ENCODE measurements at places on chromosomes 6 and 20.

- no peak for DNase-seq
These were observed 468 bp upstream of the CMTR1 start for GRCh38 chr6:37432590-37432915.

DNA sequence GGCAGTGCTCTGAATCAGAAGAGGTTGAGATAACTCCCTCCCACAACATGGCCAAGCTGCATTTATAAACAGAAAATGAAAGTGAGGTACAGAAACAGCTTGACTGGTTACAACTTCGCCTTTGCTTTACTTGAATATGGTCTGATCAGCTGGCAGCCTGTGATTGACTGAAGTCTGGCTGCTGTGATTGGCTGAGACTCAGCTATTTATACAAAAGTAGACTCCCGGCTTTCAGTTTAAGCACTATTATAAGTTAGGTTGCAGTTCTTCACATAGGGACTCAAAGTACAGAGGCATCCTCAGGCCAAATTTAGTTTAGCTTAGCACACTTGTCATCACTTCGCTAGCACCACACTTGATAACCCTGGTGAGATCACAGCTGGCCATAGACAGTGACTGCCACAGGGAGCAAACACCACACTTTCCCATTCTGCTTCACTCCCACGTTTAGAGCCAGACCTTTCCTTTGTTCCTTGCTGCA is 362.6 kb downstream of the EPM2A start:
- no peak for DNase-seq

DNA sequence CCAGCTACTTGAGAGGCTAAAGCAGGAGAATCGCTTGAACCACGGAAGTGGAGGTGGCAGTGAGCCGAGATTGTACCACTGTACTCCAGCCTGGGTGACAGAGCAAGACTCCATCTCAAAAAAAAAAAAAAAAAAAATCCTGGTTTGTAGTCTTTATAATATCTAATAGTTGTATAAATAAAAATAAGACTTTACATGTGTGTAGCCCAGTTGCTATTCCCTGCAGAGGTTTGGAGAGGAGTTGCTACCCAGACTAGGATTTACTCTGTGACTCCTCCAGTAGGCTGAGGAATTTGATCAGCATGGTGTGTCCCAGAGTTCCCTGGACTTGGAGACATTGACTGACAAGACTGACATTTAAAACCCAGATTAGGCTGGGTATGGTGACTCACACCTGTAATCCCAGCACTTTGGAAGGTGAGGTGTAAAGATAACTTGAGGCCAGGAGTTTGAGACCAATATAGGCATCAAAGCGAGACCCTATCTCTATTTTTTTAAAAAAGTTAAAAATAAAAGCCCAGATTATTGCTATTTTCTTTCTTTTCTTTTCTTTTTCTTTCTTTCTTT is 10.2 kb downstream of the CHMP4B start:
- DNase-seq, result no peak

- no peak for DNase-seq
These were observed 7.9 kb downstream of the SNX9 start for GRCh38 chr6:157831018-157831369.

DNA sequence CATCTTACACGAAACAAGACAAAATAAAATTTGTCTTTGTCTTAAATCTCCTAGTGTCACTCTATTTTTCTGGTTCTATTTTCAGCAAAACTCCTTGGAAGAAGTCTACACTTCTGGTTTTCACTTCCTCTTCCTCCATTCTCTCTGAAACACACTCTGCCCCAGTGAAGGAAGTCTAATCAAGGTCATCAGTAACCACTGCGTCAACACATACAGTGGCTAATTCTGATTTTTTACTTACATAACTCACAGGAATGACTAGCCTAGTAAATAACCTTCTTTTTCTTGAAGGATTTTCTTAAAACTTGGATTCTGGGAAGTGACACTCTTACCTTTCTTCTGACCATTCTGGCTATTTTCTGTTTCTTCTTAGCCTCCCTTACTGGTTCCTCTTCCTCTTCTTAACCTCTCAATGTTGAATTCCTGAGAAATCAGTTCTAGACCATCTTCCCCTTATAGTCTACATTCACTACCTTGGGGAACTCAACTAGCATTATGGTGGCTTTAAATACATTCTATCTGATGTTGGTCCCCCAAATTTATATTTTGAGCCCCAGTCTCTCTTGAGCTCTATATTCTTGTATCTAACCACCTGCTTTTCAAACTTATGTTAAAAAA is 37.5 kb downstream of the AIG1 start:
- DNase-seq, result no peak

DNA sequence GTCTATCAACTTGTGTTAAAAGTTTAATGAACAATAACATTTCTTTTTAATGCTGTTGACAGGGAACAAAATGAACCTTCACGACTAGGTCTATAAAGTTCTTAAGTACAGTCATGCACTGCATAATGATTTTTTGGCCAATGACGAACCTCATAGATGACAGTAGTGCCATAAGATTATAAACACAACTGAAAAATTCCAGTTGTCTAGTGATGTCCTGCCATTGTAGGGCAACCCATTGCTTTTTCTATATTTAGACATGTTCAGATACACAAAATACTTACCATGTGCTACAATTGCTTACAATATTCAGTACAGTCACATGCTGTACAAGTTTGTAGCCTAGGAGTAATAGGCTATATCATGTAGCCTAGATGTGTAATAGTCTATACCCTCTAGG is 93.6 kb downstream of the SYNE1 start:
- DNase-seq, result no peak

- no peak for DNase-seq
These were observed 53.5 kb upstream of the CEP85L start for GRCh38 chr6:118704915-118705314.

DNA sequence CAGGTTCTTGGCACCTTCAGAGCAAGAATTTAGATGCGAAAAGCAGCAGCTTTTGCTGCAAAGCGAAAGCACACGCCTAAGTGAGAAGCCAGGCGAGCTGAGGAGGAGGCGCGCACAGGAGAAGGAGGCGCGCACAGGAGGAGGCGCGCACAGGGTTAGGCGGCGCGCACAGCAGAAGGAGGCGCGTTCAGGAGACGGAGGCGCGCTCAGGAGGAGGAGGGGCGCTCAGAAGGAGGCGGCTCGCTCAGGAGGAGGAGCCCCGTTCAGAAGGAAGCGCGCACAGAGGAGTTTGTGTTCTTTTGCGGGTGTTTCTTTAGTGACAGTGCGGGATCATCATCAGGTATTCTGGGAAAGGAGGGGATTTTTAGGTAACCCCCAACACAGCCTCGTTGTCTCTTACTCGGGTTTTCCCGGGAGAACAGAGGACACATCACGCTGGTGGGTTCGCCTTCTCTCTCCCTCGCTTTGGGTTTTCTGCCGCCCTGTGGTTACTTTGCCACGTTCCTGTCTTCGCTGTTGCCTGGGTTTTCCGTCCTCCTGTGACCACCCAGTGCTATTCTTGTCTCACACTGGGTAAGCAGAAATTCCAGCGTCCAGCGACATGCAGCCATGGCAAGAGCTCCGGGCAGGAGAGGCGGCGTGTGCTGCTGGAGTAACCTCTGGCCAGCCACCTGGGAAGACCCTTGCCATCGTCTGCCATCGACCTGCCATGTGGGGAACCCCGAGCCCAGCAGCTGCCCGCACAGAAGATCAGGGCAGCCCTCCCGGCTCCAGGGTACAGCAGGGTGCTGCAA is 47.0 kb downstream of the WDR27 start:
- no peak for DNase-seq

DNA sequence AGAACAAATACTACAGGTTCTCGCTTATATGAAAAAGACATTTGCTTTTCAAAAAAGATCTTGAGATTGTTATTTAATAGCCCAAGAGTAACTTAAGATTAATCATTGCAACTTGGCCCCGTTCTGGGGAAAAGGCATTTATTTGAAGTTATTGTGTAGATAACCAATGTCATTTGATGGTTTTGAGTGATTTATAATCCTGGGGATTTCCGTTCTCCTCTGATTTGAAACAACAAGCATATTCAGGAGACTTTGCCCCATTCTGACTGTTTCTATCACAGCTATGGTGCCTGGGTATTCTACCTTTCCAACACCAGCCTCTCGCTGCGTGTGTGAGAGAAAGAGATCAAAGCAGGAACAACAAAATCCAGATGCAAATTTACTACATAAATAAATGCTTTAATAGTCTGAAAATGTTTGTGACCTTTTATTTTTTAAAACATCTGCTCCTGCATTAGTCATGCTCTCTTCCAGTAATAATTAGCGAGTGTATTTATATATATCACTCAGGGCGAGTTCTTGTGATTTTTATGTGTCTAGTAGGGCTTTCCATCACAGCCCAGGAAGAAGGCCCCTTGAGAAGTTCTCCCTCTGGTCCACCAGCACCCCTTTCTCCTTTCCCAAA is 197.9 kb upstream of the FOXQ1 start:
- no peak for DNase-seq

DNA sequence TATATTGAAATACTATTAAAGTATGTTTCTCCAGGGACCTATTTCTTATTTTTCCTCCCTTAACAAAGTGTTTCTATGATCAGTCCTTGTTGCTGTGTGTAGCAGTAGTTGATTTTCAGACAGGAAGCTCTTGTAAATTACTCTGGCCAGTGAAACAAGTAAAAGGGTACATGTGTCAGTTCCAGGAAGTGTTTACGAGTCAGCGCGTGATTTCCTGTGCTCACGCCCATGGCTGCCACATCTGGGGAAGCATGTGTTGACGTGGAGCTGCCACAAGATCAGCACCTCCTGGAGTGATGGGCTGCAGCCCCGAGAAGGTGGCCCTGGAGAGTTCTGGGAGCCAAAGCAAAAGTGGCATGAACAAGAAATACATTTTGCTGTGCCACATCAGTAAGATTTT is 38.6 kb upstream of the GGTLC1 start:
- no peak for DNase-seq

DNA sequence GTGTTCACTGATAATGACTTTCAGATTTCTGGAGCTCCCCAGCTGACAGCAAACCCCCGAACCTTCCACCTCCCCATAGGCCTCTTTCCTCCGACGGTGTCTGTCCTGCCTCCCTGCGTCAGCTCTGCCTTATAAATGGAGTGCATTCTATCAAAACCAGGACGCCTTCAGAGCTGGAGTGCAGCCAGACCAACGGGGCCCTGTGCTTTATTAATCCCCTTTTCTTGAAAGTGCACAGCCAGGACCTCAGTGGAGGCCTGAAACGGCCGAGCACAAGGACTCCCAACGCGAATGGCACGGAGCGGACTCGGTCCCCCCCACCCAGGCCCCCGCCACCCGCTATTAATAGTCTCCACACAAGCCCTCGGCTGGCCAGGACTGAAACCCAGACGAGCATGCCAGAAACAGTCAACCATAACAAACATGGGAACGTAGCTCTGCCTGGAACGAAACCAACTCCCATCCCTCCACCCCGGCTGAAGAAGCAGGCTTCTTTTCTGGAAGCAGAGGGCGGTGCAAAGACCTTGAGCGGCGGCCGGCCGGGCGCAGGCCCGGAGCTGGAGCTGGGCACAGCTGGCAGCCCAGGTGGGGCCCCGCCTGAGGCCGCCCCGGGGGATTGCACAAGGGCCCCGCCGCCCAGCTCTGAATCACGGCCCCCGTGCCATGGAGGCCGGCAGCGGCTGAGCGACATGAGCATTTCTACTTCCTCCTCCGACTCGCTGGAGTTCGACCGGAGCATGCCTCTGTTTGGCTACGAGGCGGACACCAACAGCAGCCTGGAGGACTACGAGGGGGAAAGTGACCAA is 42.3 kb upstream of the NAA20 start:
- DNase-seq, result no peak

- no peak for DNase-seq
These were observed 395.1 kb upstream of the CNR1 start for GRCh38 chr6:88561034-88561953.

GRCh38 chr6:24836109-24836508 is 37.4 kb upstream of the ARMH2 start:
- no peak for DNase-seq

DNA sequence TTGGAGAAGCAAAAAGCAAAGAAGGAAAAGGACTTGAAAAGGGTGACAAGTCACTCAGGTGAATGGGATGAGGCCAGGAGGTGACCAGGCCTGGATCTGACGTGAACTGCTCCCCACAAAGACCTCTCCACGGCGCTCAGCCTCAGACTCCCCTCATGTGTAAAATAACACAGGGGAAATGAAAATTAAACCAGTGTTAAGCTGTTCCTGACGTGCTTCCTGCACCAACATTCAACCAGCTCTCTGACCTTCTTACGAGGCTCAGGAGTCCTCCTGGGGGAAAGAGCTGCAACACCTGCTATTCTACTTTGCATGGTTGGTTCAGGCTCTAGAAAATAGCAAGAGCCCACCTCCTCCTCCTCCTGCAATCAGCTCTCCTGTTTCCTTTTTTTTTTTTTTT is 256.7 kb downstream of the ATXN1 start:
- no peak for DNase-seq

- DNase-seq, result peak; percentile 34
These were observed 69.3 kb downstream of the EYA2 start for GRCh38 chr20:46963758-46964617.

DNA sequence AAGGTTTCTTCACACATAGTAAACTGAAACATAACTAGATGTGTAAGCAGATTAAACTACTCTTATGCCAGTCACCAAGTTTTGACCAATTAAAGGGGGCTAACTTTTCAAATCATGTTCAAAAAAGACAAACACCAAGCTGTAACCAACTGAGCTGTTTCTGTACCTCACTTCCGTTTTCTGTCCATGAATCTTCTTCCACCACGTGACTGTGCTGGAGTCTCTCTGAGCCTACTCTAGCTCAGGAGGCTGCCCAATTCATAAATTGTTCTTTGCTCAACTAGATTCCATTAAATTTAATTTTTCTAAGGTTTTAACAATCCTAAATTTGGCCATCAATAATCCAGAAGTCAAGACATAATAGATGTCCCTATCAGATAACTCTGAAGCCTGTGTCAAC is 229.4 kb downstream of the FNDC1 start:
- DNase-seq, result no peak

DNA sequence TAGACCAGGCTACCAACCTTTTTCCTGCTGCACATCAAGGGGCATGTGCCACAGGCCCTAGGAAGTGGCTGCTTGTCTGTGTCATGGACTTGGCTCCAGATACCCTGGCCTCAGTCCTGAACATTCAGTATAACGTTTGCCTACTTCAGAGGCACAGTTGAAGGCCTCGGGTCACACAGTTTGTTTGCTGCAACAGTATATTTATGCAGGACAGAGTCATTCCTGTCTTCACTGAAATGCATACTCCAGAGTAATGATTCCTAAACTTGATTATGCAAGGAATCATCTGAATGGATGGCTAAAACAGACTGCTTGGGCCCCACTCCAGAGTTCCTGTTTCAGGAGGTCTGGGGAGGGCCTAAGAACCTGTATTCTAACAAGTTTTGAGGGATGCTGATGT is 149.4 kb downstream of the KLHL32 start:
- no peak for DNase-seq

Measured in SHP77 treated with DMSO at 0.1 percent for 48 hours (cell line).